ENCODE measurements at places on chromosomes 3 and 15.

DNA sequence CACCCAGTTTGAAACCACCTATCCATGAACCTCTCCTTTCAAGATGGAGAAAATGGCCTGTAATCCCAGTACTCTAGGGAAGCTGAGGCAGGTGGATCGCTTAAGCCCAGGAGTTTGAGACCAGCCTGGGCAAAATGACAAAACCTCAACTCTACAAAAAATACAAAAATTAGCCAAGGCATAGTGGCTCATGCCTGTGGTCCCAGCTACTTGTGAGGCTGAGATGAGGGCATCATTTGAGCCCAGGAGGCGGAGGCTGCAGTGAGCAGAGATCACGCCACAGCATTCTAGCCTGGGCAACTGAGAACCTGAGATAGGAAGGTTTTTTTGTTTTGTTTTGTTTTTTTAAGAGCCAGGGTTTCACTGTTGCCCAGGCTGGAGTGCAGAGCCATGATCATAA, 5.4 kb downstream of the TKT start:
- no peak for DNase-seq

DNA sequence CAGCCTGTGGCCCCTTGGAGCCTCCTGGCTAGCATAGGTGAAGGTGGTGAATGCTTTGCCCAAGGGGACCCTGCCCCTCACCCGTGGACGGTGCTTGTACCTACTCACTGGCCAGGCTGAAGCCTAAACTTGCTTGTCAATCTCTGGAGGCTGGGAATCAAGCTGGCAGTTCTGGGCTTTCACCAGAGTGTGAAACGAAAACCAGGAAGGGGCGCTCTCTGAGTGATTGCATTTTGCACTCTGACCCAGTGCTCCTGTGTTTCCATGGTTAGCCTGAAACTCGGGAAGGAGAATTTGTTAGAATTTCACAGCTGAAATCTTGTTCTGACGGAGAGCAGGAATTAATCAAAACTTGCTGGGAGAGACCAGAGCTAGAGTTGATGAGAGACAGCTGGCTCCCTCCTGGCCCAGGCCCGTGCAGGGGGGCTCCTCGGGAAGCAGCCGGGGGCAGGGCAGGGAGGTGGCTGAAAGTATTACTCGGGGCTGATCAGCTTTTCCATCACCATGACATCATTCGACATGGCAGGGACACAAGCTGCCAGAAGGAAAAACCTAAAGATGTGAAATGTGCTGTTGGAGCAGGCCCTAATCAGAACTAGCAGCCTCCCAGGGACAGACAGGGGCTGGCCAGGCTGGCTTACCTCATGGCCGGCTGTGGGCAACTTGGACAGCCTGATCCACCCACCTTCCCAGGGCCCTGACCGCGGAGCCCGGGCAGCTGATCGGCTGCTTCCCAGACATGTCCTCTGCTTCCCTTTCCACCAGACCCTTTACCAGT, 323.6 kb upstream of the CTDSPL start:
- DNase-seq: peak; percentile 44

DNA sequence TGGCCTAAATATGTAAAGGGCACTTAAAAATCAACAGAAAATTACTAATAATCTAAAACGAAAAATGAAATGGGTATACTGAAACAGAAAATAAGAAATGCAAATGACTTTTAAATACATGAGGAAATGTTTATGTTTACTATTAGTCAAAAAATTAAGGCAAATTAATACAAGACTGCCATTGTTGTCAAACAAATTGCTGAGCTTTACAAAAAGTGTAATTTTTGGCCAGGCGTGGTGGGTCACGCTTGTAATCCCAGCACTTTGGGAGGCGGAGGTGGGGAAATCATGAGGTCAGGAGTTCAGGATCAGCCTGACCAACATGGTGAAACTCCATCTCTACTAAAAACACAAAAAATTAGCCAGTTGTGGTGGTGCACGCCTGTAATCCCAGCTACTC, 343.9 kb upstream of the SGO1 start:
- DNase-seq: no peak

DNA sequence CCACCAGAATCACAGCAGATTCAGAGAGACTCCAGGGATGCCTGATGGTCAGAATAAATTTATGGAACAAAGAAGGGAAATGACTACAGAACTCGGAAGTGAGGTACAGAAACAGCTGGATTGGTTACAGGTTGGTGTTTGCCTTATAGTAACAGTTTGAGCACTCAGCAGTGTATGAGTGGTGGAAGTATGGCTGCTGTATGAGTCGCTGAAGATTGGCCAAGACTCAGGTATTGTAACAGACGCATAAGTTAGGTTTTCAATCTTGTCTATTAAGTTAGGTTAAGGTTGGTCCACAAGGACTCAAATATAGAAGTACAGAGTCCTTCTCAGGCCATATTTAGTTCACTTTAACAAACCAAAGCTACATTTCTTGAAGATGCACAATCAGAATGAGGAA, 33.1 kb downstream of the ATP13A5 start:
- no peak for DNase-seq

GRCh38 chr15:28079313-28079969, 19.7 kb downstream of the OCA2 start:
- DNase-seq: no peak

DNA sequence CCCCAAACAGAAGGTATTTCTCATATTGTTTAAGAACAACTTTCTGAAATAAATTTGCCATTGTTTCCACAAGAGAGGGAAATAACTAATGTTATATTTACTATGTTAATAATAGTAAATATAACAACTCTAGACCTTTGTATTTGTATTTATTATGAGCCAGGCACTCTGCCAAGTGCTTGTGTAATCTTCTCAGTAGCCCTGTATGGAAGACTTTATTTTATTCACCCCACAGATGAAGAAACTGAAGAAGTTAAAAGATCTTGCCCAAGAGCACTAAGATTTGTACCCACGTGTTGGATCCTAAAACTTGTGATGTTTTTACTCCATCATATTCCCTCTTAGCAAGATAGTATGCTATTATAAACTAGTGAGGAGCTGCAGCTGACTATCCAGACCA, 12.0 kb upstream of the GNB4 start:
- no peak for DNase-seq

DNA sequence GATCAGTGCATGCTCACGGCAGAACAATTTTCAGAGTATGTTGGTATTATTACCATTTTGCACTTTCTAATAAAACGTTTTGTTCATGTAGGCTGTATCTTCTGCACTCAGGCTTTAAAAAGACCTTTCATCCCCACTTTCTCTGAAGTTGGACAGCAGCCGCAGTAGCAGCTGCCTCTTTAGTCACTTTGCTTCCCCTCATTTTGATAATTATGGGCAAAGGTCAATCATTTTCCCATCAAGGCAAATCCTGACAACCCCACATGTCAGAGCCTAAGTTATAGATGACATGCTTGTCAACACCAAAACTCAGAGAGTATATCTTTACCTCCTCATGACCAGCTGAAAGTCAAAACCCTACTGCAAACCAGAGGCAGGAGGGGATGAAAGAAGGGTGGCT, 99.7 kb downstream of the ROBO2 start:
- DNase-seq: no peak

GRCh38 chr3:125431391-125431790, 56.3 kb upstream of the ZNF148 start:
- peak; percentile 67 for DNase-seq

DNA sequence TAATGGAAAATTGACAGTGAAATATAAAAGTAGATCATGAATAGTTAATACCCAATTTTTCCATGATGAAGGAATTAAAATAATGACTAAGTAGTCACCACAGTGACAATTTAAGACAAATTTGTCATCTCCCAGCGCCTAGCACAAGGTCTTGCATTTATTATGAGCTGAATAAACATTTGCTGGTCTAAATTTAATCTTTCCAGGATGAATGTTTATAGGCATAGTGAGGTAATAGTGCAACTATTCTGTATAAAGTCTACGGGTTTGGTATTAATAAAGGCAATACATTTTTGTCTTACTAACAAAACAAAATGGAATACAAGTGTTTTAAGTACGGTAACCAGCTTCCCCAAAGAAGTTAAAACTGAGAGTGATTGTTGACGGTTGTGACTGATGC, 209.3 kb downstream of the CD47 start:
- DNase-seq: peak; percentile 31

DNA sequence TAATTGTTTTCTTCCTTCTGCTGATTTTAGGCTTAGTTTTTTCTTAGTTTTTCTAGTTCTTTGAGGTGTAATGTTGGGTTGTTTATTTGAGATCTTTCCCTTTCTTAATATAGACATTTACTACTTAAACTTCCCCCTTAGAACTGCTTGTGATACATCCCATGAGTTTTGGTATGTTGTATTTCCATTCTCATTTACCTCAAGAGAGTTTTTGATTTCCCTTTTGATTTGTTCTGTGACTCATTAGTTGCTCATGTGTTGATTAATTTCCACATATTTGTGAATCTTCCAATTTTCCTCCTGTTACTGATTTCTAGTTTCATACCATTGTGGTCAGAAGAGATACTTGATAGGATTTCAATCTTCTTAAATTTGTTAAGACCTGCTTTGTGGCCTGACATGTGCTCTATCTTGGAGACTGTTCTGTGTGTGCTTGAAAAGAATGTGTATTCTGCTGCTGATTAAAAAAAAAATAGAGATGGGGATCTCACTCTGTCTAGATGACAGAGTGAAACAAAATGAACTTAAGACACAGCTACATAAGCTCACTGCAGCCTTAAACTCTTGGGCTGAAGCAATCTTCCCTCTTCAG, 22.3 kb downstream of the GRM2 start:
- no peak for DNase-seq

GRCh38 chr15:71106802-71107500, 8.3 kb upstream of the THSD4 start:
- no peak for DNase-seq
